ENCODE measurements at places on chromosomes 13 and 19.

- no peak for DNase-seq
Observed at GRCh38 chr19:50198431-50199258, 4.8 kb upstream of the MYH14 start.

DNA sequence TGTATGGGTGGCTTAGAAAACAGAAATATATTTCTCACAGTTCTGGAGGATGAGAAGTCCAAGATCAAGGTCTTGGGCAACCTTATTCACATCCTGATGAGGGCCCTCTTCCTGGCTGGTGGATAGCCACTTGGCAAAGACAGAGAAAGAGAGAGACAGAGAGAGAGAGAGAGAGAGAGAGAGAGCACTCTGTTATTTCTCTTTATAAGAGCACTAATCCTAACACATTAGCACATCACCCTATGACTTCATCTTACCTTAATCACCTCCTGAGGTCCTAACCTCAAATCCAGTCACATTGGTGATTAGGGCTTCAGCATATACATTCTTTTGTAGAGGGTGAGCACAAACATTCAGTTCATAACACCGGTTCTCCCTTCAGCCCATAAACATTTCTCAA lies 430.3 kb downstream of the EFNB2 start:
- no peak for DNase-seq

DNA sequence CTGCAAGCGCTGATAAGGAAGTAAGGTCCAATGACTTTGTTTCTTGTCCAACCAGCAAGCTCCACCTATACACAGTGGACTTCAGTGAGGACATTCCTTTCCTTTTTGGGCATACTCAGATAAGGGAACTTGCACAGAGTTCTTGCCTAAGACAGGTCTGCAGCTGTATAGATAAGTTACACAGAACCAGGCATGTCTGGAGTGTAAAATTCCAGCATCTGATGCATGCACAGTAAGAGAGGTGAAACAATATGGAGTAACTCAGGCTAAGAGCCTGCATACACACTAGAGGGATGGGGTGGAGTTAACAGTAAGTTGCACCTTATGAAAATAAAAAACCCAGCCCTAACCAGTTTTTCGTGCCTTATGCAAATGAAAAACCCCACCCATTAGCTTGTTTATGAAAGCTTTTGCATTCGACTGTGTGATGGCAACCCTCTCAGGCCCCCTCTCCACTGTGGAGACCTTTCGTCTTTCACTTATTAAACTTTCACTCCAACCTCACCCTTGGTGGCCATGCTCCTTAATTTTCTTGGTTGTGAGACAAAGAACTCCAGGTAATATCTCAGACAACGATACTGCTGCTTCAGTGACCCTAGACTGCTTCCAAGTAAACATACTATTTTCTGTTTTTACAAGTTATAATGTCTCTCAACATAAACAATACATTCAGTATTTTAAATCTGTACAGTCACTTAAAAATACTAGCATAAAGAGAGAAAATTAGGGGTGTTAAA lies 2859.0 kb upstream of the PCDH20 start:
- DNase-seq, result no peak

DNA sequence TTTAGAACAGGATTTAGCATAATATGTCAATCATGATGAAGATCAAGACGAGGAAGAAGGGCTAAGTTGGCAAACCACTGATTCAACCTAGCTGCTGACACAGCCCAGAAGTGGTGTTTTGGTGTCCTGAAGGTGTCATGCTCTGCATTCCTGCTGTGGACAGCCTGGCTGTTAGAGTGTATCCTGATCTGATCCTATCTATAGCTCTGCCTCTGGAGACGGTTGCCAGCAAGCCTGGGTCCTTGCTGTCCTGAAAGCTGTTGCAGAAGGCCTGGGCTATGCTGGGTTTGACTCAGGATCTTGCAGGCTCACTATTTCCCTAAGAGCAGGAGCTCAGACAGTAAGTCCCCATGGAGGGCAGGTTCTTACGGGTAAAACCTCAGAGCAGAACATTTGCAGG lies 416.4 kb downstream of the TSHZ3 start:
- no peak for DNase-seq

GRCh38 chr13:113974304-113975281 lies 717 bp upstream of the C13orf46 start:
- no peak for DNase-seq
